ENCODE measurements at places on chromosomes 3 and 15.

GRCh38 chr3:113844622-113845222, 6.1 kb downstream of the GRAMD1C start:
- DNase-seq: no peak

DNA sequence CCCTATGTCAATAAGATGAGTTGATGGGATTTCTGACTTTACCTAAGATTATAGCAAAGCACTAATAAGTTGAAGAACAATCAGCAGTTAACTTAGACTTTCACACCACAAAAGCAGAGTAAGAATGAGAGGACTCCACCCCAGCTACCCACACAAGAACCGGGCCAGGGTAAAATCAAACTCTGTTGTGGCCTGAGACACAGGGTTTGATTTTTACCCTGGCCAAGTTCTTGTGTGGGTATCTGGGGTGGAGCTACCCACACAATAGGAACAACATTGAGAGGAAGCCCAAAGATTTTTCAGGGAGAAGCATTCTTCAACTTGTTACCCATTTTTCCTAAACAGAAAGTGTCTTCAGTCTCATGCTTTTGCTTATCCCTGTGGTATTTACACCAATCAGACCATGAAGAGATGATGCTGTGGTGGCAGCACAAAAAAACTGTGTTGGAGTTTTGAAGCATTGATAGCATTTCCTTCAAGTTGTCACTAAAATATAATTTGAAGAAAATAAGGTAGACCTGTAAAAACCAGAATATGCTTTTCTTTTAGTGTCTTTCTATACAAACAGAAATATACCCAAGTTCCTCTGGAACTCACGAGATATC, 25.6 kb downstream of the CPOX start:
- no peak for DNase-seq

- DNase-seq: no peak
Measured at GRCh38 chr15:62998262-62998890, 44.2 kb upstream of the TPM1 start.

- DNase-seq: no peak
Measured at GRCh38 chr15:83673385-83673784, 19.5 kb downstream of the ADAMTSL3 start.

- no peak for DNase-seq
Measured at GRCh38 chr15:69595009-69595791, 142.6 kb downstream of the RPLP1 start.

DNA sequence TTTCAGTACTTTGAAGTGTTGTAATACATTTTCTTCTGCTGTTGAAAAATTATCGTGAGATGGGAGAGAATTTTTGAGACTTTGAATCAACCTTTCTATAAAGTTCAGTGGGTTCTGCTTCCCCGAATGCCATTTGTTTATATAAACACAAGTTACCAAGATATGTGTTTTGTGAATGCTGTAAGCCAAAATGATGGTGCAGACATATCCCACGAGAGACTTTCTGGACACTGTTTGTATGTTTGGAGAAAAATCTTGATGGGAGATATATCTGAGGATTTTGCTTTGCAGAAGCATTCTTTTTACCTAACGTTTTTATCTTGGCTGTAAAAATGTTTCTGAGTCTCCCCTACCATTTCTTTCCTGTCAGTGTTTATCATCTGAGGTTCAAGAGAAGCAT, 526.6 kb upstream of the ZNF717 start:
- no peak for DNase-seq

- DNase-seq: no peak
Measured at GRCh38 chr15:53869044-53869805, 109.0 kb upstream of the UNC13C start.

DNA sequence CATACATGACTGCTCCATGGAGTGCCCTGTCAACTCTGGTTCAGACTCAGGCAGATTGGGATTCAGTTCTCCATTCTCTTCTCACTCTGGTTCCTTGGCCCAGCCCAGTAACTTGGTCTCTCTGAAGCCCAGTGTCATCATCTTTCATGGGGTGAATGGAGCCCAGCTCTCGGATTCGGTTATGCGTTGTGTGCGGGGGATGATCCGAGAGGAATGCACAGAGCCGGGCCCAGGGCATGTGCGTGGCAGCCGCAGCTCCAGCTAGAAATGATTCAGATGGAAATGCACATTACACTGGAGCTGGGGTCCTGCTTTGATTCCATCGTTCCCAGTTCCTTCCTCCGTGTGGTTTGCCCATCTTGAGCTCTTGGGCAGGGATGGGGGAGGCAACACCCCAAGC, 189.4 kb downstream of the FEZF2 start:
- DNase-seq: no peak

- DNase-seq: no peak
Measured at GRCh38 chr3:196159952-196160804, 51.0 kb downstream of the ZDHHC19 start.

DNA sequence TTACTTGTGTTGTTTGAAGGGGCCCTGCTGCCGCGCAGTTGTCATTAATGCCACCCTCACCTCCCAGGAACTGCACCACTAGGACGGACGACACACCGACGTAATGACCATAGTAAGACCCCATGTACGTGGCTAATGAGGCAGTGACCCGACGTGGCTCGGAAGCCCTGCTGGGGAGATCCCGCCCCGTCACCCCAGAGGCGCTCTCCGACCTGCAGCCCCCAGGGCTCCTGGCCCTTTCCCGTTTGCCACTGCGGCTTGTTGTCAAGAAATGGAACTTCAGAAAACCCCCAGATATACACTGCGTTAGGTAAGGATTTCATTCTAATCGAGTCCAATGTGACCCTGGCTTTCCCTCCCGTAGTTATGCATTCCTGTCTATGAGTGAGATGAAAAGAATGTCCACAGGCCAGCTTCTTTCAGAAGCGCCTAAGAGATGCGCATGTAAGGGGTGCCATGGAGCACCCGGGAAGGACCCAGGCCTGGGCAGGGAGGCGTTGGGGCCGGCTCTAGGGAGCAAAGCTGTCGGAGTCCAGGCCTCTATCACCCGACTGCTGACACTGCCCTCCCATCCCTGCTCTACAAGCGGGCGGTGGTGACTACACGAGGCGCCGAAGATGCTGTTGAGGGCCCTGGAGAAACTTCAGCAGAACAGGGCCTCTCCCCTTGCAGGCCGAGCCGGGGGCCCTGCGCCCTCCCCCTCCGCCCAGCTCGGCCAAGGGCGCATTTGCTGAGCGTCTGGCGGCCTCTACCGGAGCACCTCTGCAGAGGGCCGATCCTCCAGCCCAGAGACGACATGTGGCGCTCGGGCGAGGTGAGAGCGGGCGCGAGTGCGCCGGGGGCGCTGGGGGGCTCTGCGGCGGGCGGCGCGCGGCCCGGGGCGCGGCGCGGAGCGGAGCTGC, at the start of gene GABRA5:
Gene GABRA5, plus strand, starts transcription at position 765 of the 902 bp plus-strand sequence. CDS start 2,187 bp downstream, outside the sequence.
- DNase-seq: no peak

DNA sequence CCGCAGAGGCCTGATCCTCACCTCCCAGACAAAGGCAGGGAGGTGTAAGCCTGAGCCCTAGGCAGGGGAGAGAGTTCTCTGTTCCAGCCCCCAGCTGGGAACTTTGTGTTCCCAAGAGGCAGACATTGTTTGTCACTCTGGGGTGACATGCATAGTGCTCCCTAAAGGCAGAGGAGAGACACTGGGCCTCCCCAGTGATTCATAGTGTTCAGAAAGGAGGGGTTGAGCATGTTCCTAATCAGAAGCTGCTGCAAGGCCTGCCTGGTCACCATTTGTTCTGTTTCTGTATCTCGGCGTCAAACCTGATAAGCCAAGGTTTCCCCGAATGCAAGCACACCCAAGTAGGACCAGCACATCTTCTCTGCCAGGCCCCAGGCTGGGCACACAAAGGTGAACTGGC, 24.0 kb upstream of the SLC6A6 start:
- no peak for DNase-seq

DNA sequence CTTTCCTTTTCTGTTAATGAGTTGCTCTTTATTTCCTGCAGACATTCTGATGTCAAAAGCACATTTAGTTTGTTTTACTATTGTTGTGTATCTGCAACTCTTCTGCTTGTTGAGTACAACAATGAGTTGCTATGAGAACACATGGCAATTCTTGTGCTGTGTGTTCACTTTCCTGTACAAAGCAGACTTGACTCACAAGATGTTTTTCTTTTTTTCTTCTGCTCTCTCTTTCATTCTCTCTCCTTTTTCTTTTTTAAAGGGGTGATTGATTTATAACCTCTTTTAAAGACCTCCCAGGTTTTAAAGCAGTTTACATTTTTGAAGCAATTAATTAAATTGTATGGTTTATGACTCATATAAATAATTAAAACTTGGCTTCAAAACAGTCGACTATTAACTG, 31.6 kb upstream of the ABHD10 start:
- DNase-seq: no peak

- DNase-seq: no peak
Measured at GRCh38 chr15:57112178-57112577, 193.7 kb downstream of the TCF12 start.

GRCh38 chr3:161171639-161172552, 49.2 kb upstream of the NMD3 start:
- DNase-seq: no peak

DNA sequence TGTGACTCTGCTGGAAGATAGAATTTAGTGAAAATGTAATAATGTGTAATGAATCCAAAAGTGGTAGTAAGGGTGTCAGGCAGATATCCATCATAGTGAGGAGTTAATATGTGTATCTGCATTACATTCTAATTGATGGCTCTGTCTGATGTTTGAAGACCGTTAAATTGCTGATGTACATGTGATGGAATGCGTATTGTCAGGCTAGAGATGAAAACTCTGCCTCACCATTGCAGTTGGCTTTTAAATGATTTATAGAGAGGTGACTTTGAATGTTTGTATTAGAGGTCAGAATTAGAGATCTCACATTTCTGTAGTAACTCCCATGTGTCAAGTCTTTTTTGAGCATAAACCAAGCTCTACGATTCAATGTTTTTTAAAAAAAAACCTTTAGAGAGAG, 234.6 kb downstream of the NAALADL2 start:
- no peak for DNase-seq

DNA sequence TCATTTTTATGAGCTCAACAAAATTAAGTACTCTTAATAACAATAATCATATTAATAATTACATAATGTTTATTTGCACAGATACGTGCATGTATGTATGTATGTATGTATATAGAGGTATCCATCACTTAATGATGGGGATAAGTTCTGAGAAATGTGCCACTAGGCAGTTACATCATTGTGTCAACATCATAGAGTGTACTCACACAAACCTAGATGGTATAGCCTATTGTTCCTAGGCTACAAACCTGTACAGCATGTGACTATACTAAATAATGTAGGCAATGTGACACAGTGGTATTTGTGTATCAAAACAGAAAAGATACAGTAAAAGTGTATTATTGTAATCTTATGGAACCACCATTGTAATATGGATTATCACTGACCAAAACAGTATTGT, 874.7 kb upstream of the GBE1 start:
- DNase-seq: no peak

Data from stimulated activated CD4-positive, alpha-beta T cell treated with anti-CD3 and anti-CD28 coated beads, Interleukin-4, amount 100 ng/mL, for 48 hours (primary cell).